ENCODE measurements at places on chromosomes 13 and 19. TPM values are rescaled to one million over a fixed set of nuclear protein-coding genes. Genes with fewer than 3 reads are reported as not detected.
A peak's percentile ranks its signal among the peaks of the same experiment; 100 is the strongest.

Gene SMIM44
- total RNA-seq: not detected

Gene COMMD6
- total RNA-seq: 155 TPM

Gene FAAP24
- total RNA-seq: 8.2 TPM

Gene HSD17B14
- not detected for total RNA-seq

GRCh38 chr13:45933203-45933908 is 81.8 kb upstream of the SIAH3 start:
- peak; percentile 75 for ATAC-seq

GRCh38 chr13:79297128-79297527 is 108.9 kb downstream of the RBM26 start:
- no peak for ATAC-seq

- no peak for ATAC-seq
Observed at GRCh38 chr13:45879666-45880065, 28.1 kb upstream of the SIAH3 start.

DNA sequence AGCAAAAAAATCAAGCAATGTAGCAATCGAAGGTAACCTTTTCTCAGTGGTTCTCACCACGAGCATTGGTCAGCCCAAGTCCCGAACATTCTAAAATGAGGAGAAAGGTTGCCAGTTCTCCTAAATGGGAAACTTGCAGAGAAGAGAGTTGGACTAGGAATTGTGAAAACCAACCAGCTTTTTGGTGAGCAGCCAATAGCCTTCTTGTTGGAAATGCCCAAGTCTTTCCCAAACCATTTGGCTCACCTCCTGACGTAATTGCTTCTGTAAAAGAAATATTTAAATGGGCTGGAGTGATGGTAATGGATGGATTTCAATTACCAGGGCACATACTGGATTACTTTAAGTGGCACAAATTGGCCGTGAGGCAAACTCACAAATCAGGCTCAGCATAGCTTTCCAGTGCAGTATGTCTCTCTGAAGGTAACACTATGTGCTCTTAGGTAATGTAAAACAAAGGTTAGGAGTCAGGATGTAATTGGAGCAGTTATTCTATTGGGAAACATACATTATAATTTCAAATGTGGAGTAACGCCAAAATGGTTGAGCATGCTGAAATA is 423.2 kb downstream of the KLF5 start:
- ATAC-seq: no peak

- ATAC-seq: no peak
Observed at GRCh38 chr13:48715977-48716376, 62.2 kb downstream of the CYSLTR2 start.

DNA sequence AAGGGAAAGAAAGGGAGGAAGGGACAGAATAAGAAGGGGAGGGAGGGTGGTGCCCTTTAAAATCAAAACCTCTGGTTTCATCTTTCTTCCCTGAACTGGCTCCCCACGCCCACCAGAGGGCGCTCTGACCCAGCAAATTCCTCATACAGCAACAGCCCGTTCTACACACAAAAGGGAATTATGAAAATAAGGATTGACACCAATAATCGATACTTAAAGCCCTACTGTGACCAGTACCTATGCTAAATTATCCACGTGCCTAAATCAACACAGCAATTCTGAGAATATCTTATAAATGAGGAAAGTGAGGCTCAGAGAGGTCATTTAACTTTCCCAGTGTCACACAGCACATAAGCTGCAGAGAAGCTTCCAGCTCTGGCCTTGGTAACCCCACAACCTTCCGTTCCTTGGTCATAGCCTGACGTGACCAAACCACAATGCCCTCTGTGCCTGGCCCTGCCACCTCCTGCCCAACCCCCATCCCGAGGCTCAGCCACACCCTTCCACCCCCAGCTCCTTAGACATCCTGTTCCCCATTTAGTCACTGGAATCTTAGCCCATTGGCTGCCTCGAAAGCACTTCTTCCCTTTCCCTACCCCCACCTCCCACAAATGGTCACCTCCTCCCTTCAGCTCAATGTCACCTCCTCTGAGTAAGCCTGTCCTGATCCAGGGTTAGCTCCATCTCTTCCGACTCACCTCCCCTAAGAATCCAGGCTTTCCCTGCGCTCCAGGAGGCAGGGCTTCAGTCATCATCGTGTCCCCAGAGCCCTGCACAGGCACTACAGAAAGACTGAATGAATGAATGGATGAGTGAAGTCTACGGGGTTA is 34.2 kb upstream of the PNMA8B start:
- peak; percentile 80 for ATAC-seq

DNA sequence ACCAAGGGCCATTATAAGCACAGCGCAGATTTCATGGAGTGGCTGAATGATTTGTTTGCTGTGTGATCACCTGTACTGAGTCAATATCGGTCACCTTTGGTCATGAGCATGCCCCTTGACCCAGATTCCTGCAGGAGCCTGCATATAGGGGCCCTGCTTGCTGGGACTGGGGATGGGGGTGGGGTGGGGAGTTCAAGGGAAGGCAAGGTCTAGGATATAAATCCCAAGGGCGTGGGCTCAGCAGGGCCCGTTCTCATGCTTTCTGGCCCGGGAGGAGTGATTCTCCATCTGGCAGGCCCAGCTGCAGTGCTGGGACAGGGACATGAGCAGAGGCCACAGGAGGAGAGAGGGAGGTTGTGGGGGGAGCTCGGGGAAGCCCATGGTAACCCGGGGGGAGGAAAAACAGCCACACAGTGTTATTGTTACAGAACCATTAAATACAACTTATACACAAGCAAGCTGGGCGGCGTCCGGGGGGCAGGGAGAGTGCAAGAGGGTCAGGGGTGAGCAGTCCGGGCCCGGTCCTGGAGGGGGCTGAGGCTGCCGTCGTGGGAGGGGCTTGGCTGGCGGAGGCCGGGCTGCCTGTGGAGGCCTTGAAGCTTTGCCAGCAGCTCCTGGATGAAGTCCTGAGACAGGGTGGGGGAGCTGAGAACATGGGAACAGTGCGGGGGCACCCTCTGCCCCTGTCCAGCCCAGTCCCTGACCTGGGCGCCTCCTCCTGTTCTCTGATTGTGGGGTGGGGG is 5.2 kb downstream of the PPP1R14A start:
- no peak for ATAC-seq

DNA sequence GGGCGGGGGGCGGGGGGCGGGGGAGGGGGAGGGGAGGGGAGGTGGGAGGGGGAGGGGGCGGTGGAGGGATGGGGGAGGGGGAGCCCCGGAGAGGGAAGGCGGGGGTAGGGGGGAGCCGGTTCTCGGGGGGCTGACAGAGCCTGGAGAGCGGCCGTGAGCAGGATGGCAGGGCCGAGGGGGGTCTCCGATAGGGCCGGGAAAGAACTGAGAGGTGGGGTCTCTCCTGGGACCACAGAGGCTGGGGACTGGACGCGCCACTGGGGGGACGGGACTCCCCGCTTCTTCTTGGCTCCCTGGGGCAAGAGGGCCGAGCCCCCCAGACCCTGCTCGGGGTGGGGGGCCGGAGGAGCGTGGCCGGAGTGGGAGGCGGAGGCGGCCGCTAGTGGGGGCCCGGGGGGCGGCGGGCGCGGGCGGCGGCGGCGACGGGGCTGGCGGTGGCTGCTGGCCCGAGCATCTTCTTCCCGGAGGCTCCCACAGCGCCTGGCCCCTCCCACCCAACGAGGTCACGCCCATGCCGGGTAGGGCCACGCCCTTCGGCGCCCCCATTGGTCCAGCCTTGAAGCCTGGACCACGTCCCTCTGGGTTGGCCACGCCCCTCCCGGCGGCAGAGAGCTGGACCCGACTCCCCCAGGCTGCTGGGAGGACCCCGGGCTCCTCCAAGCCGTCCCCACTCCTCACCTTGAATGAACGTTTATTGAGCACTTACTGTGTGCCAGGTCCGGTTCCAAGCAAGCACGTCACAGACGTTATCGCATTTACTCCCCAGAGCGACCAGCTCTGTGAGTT is at the start of gene NOVA2:
Gene NOVA2 (minus strand): TSS at position 313 of the 786 bp plus-strand sequence. CDS start 514 bp downstream, outside the sequence.
- peak; percentile 66 for ATAC-seq

GRCh38 chr19:4199699-4200293 is 17.3 kb downstream of the ANKRD24 start:
- no peak for ATAC-seq

DNA sequence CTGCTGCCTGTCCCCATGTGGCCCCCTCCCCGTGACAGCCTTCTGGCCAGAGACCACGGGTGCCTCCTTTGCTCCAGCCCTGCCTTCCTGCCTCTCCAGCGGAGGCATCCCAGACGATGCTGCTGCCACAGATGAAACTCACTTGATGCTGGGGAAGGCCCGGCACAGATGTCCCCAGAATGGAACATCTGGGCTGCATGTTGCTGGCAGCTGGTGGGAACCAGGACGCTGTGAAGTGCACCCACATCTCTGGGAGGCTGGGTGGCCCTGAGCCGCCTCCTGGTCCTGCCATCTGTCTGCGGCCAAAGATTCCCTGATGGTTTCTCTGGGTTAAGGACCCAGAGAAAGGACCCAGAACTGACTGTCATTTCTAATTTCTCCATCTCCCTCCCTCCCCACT is 51.9 kb upstream of the PTPRS start:
- ATAC-seq: no peak
